ENCODE measurements at places on chromosomes 3 and 15.

DNA sequence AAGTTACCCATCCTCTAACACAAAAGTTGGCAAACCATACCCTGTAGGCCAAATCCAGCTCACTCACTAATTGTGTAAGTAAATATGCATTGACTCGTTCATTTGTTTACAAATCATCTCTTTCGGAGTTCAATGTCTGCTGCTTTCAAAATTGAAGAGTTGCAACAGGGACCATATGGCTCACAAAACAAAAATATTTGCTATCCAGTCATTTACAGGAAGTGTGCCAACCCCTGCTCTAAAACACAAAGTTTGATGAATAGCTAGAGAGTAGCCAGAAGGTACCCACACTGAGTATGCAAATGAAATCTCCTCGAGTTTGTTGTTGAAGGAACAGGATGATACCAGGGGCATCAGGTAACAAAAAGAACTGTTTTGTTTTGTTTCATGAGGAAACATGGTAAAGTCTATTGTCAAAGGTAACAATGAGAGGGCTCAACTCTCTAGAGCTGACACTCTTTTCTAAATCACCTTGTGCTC lies 236.2 kb upstream of the THBS1 start:
- DNase-seq = no peak

DNA sequence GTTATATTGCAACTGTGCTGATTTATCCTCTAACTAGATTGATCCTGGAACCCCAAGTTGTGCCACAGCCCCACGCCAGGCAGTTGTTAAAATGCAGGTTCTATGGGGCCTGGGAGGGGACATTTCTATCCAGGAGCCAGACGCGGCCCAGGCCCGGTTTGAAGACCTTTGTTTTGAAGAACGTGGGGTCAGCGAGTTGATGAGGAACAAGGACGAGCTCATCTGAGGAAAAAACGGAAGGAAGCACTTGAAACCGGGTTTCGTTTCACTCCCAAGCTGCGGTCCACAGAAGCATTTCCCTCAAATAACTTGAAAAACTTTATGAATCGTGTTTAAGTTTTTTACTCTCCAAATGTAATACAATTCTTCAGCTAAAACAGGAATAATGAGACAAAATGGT lies 76.4 kb downstream of the CHSY1 start:
- no peak for DNase-seq

DNA sequence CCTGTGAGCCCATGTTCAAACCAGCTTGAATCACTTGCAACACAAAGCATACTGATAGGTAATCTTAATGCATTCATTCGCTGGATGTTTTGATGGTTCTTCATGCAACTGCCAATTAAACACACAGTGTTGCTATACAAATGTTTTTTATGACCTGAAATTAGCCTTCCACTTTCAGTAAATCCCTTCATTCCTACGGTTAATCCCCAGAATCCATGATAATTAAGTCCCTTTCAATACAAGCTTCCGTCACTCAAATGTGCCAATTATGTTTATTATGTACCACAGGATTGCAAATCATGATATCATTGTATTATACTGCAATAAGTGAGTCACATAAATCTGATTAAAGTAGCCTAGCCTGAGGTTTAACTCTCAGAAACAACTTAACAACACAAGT lies 14.5 kb upstream of the LYZL4 start:
- no peak for DNase-seq

DNA sequence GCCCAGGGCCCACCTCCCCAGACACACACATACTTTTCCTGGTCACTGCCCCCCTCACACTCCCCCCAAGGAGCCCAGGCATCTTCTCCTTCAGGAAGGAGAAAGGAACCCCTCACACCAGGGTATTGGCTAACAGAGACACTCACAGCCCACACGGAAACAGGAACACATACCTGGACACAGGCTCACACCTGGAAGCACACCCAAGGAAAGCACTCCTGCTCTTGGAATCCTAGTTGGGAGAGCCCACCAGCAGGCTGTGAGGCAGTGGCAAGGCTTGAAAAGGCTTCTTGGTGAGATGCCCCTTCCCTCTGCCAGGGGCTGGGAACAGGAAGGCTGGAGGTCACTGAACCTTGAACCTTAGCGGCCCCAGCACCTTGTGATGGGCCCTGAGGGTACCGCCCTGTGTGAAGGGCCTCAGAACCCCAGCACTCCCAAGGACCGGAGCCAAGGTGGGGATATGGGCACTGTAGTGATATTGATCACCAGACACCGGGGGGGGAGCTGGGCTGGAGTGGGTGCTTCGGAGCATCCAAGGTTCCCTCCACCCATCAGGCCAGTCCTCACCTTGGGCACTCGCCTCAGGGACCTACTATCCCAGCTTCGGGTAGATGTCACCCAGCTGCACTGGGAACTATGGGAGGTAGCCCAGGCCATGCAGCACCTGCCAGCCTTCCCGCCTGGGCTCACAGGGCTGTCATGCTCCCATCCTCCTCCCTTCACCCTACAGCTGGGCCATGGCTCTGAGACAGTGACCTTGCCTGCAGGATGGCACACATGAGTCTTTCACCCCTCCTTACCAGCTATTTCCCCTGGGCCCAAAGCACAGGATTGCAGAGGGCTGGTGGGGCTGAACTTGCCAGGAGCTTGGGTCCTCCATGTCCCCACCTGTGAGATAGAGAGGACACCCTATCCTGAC lies 16.4 kb downstream of the MYL3 start:
- no peak for DNase-seq

DNA sequence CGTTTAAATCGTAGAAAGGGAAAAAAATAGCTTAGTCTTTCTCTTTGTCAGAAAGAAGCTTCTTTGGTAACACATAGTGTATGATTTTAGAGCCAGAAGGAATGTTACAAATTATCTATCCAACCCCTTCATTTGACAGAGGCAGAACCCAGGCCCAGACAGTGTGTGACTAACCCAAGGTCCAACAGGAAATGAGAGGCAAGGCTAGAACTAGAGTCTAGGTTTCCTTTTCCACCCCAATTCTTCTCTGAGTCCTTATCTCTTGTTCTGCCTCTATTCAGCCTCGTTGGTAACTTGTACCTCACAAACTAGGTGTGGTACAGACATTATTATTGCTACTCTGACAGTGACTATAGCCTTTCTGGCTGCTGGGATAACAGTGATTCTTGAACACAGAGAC lies 39.3 kb downstream of the QTRT2 start:
- DNase-seq = no peak

- DNase-seq = no peak
Observed at GRCh38 chr3:1275495-1275894, 182.7 kb downstream of the CNTN6 start.

Measured in SJSA1 (cell line).